KG1 (cell line): ENCODE measurements at places on chromosomes 3 and 15.

- no peak for DNase-seq
These were observed 1.7 kb upstream of the IP6K1 start for GRCh38 chr3:49788056-49788455.

GRCh38 chr3:42526616-42527367 is 24.3 kb downstream of the VIPR1 start:
- DNase-seq: no peak

GRCh38 chr3:185630182-185630622 is 44.1 kb downstream of the SENP2 start:
- no peak for DNase-seq

GRCh38 chr15:81047928-81048327 is 47.2 kb downstream of the TLNRD1 start:
- DNase-seq: no peak

GRCh38 chr15:39704689-39705088 is 78.0 kb downstream of the FSIP1 start:
- DNase-seq: no peak

DNA sequence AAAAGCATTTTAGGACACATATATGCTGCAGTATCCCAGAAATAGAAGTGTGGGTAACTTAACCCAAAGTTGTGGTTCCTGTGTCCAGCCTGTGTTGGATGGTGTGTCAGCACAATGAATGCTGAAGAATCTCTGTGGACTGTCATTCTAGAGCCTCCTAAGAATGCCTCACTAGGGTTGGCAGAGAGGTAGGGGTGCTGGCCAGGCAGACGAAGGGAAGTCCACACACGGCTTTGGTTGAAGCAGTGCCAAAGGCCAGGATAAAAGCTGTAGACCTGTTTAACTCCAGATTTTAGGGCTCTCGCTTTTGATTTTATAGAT is 43.7 kb upstream of the TIPARP start:
- no peak for DNase-seq
